ENCODE measurements at places on chromosomes 4 and X.

DNA sequence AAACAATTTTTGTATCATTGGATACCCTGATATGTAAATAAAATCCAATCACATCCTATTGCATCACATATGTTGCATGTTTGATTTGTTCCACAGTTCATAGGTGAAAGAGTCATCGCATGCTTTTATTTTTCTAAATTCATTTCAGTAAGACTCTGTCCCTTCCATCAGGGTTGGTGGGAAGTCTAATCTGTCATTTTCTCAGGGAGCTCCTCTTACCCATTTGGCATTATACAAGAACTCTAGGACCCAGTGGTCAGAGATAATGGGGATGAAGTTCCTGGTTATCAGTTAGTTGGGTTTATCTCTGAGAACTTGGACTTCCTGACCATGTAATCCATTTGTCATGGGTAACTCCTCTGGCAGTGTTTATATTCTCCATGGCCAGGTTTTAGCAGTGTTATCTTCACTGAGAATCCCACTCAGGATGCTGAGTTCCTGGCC lies 227.1 kb upstream of the JADE1 start:
- DNase-seq: no peak

DNA sequence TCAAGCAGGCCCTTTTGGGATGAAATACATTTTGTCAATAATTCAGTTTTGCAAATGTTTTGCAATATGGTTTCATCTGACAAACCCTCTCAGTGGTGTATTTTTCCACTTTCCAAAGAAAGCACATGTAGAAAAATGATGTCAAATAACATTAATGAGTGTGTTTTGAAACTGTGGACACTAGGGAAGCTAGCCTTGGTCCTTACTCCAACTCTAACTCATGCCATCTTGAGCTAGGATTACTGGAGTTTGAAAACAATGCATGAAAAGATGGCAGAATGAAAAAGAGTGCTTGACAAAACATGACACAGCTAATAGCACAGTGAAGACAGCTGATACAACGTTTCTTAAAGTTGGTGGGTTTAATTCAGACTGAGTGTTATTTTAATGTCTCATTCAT lies 41.4 kb downstream of the HAND2 start:
- no peak for DNase-seq

- DNase-seq: no peak
These were observed 55.8 kb downstream of the LRP2BP start for GRCh38 chr4:185339941-185340340.

- no peak for DNase-seq
These were observed 1344.3 kb upstream of the ADGRL3 start for GRCh38 chr4:59855630-59856352.

DNA sequence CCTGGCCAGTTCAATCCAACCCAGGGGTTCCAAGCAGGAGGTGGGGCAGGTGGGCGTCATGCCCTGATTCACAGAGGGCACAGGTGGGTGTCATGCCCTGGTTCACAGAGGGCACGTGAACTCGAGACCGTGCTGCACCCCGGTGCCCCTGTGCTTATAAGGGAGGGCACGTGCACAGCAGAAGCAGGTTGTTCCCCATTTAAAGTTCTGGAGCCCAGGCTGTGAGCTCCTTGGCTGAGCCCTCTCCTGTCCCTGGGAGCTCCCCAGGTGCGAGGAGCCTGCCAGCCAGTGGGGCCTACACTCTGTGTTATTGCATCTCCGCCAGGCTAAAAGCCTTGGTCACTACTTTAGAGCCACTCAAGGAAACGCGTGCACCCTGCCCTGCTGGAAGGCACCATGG lies 3.2 kb upstream of the CPZ start:
- no peak for DNase-seq

DNA sequence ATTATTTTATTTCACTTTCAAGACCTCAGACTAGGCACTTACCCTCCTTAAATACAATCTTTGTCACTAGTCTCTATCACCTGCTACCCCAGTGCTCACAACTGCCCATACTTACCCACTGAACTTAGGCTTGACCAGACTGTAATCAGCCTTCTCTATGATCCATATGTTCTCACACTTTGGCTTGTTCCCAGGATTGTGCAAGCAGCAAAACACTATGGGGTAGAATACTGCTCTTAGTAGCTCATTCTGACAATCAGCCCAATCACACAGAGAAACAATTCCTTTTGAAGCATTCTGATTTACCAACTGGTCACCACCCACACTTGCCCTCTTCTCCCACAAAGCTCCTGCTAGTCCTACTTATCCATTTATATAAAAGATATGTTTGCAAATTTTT lies 878.3 kb downstream of the FSTL5 start:
- no peak for DNase-seq

- no peak for DNase-seq
These were observed 826.2 kb downstream of the NLGN4X start for GRCh38 chrX:5402461-5402860.

- no peak for DNase-seq
These were observed 7.3 kb upstream of the DCTD start for GRCh38 chr4:182924497-182924896.

DNA sequence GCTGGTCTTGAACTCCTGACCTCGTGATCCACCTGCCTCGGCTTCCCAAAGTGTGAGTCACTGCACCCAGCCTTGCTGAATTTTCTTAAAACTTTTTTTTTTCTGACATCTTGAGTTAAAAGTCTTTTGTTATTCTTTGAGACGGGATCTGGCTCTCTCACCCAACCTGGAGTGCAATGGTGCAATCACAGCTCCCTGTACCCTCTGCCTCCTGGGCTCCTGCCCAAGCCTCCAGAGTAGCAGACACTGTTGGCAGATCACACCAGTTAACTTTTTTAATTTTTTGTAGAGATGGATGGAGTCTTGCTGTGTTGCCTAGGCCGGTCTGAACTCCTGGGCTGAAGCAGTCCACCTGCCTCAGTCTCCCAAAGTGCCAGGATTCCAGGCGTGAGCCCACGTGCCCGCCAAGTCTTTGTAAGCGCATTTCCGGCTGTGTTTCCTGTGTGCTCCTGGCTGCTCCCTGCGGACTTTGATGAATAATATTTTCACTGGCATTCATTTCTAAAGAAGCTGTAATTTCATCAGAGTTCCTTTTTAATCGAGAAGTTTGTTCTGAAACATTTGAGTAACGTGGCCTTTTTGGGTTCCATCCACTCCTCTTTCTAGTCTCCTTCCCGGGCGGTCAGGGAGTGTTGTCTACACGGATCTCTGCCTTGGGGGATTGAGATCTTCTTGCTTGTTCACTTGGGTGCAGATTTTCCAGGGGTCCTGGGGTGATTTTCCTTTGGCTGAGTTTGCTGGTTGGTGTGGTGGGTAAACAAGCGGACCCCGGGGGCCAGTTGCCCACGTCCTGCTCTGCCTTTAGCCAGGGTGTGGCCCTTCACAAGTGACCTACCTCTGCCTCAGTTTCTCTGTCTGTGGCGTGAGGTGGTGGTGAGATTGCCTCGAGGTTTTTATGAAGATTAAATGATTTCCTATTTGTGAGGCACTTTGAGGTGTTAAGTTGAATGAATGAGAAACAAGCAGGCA lies 44.4 kb downstream of the PCGF3 start:
- no peak for DNase-seq

DNA sequence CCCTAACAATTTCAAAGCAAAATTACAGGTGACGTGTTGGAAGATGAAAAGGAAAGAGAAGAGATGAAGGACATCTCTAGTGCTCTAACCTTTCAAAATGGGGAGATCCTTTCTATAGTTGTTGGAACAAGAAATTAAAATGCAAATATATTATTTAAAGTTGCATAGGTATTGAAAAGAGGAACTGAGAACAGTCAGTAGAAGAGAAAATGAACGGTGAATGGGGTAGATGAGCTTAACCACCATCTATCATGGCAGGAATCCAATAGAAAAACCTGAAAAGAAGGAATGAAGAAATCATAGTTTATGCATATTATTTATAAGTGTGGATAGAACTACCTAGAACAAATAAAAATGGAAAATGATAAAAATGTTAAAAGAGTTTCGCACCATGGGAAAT lies 42.0 kb downstream of the ANXA5 start:
- DNase-seq: no peak

GRCh38 chrX:69362856-69363255 lies 141.3 kb upstream of the NALF2 start:
- DNase-seq: no peak

DNA sequence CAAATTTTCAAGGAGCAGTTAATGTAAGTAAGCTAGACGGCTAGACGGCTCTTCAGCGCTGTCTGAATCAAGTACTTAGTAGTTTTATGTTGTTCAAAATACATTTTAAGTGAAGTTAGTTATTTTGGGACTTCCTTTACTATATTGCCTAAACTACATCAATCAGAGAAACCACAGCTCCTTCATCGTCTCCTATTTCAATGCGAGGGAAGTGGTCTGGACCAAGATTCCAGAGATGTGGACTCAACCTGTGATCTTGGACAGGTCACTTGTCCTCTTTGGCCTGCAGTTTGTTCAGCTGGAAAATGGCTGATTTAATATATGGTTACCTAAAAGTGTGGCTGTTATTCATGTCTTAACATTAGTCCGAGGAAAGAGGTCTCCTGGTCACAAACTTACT lies 10.6 kb downstream of the ING2 start:
- no peak for DNase-seq

GRCh38 chr4:163233321-163233720 lies 66.6 kb upstream of the NAF1 start:
- DNase-seq: no peak

GRCh38 chrX:153829549-153829798 lies 870 bp downstream of the PDZD4 start:
- DNase-seq: no peak

DNA sequence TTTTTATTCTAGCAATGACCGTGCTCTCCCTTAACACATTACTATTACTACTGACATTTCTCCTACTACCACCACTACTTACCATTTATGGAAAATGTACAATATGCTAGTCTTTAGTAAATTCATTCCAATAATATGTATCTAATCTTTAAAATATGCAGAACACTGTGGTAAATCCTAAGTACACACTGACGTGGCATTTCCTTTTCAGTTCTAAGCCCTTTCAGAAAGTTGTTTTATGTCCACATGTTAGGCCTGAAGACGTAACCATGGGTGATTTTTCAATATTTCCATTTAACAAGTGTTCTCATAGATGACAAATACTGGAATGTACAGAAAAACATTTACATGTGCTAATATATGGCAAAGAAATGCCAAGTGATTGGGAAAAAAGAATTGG lies 268.6 kb upstream of the SLIT2 start:
- no peak for DNase-seq

DNA sequence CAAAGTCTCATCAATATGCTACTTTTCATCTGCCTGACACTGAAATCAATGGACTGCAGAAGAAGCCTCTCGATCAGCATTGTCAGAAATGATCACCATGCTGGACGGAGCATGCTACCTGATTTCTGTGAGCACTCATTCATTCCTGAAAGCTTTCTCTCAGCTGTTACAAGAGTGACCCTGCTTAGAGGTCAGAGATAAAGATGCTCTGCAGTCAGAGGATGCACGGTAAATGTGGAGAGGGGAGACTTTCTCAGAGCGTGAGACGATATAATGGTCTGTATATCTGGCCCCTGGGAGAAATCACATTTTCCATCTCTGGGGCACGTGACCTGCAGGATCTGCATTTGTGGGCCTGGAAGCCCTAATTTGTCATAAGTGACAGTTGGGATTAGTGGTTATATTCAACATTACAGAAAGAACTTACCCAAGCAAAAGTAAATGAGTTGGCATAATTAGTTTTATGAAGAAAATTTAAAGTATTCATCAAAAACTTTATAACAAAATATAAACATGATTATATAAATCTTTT lies 125.6 kb upstream of the TTC29 start:
- no peak for DNase-seq

GRCh38 chrX:148381603-148382002 lies 118.8 kb upstream of the AFF2 start:
- DNase-seq: peak; percentile 3

DNA sequence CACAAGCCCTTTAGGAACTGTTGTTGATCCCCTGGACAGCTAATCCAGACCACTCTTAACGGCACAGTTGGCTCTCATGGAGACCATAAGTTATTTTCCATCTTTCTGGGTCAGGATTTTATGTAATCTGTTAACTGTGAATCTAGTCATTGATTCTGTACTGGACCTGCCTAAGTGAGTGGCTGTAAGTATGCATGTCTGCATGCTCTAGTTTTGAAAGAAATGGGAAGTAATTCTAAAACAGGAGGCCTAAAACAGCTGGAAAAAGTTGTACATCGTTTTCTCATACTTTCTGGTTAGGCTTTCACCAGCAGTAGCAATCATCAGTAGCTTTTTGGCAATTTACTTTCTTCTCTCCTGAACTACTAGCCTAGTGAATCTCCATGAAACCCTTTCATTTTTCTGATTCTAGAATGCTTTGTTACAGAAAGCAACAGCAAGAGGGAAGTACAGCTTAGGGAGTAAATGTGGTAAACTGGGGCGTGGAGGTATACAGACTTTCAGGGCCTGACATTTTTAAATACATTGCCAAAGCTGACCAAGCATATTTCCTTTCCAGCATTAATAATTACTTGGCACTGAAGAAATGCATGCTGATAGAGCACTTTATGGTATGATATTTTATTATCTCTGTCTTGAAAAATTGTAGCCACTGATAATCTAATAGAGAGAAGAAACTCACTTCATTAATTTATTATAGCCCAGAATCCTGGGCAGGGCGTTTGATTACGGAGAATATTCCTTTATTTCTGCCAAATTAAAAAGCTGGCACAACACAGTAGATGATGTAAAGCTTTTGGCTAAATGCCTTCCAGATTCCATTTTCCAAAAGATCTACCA lies 202.7 kb downstream of the BANK1 start:
- DNase-seq: no peak

DNA sequence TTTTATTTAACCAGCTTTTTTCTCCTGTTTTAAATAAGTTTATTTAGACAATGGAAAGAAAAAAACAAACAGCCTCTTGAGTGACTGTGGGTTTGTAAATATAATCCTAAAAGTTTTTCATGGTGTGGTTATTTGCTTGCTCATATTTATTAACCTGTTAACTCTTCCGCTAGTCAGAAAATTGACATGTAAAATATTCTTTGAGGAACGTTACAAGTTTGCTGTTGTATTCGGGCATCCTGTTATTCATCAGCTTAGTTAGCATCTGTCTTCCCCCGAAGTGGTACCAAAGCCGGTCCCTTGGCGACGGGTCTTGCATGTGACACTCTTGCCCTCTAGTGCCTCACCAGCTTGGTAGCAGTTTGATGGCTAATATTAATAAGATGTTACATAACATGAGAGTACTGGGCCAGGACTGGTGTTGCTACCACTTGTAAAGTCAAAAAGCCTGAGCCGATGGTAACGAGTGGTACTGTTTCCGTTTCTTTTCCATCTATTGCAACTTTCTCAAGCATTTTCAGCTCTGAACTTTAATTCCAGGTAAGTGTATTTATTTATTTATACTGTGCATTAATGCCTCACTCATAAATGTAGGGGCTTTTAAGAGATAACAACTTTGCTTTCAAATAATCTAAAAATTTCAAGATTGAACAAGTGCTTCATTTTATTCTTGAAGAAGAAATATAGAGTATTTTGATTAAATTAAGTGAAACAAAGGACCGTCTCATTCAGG lies at the start of gene NDST3:
TSS of gene NDST3 (plus strand) at position 434 of the 733 bp plus-strand sequence. CDS start 19,425 bp downstream, outside the sequence.
- no peak for DNase-seq

Data from CD4-positive, alpha-beta T cell treated with Interleukin-15 for 4 hours (primary cell).